ENCODE measurements at places on chromosomes 11 and 22.

GRCh38 chr11:81852896-81853295, 880.8 kb downstream of the FAM181B start:
- DNase-seq, result no peak

GRCh38 chr11:122780296-122780949, 57.9 kb upstream of the CRTAM start:
- DNase-seq, result no peak

DNA sequence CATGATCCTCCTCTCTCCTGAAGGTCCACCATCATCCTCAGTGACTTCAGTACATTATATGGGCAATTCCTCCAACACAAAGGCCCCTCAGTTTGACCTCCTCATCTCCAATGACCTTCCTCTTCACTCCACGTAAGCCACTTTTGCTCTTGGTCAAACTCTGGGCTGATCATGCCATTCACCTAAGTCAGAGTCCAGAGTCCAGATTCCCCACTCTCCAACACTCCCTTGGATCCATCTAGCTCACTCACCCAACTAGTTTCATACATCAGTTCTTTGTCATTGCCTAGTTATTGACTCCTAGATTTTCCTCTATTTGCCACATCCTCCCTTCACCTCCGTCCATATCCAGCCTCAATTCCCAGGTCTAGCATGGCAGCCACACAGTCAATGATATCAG, 30.5 kb upstream of the TTC12 start:
- no peak for DNase-seq

DNA sequence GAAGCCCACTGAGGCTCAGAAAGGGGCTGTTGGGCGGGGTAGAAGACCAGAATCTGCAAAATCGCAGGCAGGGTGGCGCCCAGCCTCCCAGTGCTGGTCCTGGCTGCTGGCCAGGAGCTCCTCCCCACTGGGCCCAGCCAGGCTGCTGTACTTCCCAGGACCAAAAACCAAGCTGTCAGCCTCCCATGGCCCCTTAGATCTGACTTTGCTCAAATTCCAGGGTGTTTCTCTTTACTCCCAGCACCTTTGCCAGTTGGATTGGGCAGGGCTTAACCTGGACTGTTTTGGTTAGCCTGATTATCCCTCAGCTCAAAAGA, 44.2 kb upstream of the WEE1 start:
- DNase-seq, result no peak

GRCh38 chr11:76335842-76336241, 45.1 kb downstream of the THAP12 start:
- DNase-seq, result no peak

GRCh38 chr22:29663180-29663821, 56.5 kb upstream of the CABP7 start:
- no peak for DNase-seq

- no peak for DNase-seq
These were observed 1.1 kb downstream of the OR52A5 start for GRCh38 chr11:5137014-5137413.

GRCh38 chr11:10004526-10005113, 289.4 kb downstream of the SBF2 start:
- no peak for DNase-seq

DNA sequence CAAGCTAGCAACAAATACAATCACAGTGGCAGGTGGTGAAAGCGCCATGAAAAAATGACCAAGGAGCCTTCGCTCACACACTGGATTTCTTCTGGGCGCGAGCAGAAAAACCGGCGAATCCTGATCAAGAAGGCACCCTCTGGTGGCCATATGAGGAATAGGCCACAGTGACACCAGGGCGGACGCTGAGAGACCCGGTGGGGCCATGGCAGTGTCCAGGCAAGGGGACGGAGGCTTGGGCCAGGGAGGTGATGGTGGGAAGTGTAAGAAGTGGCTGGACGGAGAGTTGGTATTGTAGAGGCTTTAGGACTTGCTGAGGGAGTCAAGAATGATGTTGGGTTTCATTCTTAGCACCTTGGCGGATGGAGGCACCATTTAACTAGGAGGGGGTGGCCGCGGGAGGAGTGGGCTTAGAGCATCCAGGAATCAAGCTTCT, 16.9 kb upstream of the RAC2 start:
- DNase-seq, result no peak

- DNase-seq, result no peak
These were observed 2339.7 kb upstream of the RAG2 start for GRCh38 chr11:38937709-38938108.

DNA sequence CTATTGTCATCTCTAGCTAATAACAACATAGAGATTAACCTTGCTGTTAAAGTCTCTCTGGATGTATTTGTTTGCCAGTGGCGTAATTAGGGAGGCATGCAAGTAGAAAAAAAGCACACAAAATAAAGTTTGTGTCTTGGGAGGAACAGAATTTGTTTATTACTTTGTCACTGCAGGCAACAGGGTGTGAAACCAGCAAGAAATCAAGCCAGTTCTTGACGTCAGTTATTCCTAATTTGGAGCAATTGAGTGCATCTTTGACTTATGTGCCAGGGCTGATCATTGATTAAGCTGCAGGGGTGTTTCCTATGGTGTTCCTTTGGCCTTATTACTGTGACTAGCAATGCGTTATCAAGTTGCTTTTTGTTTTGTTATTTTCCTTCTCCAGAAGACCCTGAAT, 751.0 kb downstream of the KCNA4 start:
- no peak for DNase-seq

DNA sequence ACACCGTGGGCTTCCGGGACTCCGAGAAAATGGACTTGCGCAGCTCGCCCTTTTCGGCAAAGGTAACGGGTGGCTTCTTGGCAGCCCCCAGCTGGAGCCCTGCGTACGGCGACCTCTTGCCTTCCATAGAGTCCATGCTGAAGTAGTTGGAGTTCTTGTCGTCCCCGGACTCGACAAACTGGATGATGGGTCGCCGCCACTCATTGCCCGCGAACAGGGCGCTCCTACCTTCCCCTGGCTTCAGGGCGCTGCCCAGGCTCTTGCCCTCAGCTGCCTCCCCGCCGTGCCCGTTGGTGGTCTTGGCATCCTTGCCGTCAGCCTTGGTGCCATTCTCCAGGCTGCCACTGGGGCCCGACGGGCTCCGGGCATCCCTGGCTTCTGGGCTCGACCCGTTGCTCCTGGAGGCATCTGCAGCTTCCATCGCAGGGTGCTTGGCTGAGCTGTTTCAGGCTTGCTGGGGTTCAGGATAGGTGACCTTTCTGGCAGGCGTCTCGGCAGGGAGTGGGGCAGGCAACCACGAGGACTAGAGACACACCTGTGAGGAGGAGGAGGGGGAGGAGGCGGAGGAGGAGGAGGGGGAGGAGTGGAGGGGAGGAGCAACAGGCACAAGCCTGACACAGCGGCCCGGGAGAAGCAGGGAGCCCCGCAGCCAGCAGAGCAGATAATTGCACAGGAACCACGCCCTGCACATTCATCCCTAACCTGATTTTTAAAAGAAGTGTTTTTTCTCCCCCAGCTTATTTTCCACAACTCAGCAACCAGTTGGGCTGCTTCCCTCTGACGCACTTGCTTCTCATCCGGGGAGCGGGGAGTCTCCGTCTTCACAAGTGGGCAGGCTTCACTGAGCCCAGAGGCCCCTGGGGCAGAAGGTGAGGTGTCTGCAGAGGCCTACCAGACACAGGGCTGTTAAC, at the start of gene TRIM29:
Gene TRIM29, minus strand, starts transcription at position 503 of the 911 bp plus-strand sequence. Its CDS starts 82 bp downstream, at position 421.
- DNase-seq, result no peak

GRCh38 chr22:44765571-44766285, 13.4 kb downstream of the ARHGAP8 start:
- no peak for DNase-seq

GRCh38 chr11:69230856-69231425, 63.0 kb upstream of the MYEOV start:
- DNase-seq, result no peak

DNA sequence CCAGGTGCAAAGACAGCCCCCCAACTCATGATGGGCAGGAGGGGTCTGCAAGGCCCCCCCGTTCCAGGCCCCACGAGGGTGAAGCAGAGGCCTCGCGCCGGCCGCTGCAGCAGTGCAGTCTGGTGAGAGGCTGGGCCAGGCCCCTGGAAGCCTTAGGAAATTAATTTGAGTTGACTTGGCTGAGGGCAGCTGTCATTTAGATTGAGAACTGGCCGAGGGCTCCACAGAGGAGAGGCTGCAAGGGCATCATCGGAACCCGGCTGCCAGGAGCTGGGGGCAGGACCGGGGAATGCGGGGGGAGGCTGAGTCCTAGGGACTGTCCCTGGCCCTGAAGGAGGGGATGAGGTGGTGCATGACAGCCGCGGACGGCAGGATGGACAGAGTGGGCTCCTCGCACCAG, 39.9 kb downstream of the MN1 start:
- no peak for DNase-seq

- no peak for DNase-seq
These were observed 7.6 kb upstream of the TMPRSS6 start for GRCh38 chr22:37117092-37117491.

- DNase-seq, result no peak
These were observed 2.7 kb downstream of the CRYBB3 start for GRCh38 chr22:25202290-25202921.

GRCh38 chr11:11667056-11667455, 45.3 kb upstream of the GALNT18 start:
- DNase-seq, result no peak

DNA sequence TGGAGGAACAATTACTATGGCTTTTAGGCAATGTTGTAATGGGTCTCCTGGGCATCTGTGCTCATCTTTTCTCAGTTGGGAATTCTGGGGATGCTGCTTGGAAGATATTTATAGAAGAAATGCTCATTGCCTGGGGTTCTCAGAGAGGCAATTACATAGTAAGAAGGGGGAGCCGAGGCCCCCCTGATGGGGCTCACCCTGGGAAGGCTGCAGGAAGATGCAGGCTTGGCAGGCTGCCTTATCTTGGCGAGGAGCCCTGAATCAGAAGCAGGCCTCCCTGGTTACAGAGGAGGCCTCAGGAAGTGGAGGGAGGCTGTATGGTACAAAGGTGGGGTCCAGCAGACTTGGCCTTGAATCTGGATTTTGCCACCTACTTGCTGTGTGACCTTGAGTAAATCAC, 60.6 kb upstream of the CRYBB3 start:
- DNase-seq, result no peak

DNA sequence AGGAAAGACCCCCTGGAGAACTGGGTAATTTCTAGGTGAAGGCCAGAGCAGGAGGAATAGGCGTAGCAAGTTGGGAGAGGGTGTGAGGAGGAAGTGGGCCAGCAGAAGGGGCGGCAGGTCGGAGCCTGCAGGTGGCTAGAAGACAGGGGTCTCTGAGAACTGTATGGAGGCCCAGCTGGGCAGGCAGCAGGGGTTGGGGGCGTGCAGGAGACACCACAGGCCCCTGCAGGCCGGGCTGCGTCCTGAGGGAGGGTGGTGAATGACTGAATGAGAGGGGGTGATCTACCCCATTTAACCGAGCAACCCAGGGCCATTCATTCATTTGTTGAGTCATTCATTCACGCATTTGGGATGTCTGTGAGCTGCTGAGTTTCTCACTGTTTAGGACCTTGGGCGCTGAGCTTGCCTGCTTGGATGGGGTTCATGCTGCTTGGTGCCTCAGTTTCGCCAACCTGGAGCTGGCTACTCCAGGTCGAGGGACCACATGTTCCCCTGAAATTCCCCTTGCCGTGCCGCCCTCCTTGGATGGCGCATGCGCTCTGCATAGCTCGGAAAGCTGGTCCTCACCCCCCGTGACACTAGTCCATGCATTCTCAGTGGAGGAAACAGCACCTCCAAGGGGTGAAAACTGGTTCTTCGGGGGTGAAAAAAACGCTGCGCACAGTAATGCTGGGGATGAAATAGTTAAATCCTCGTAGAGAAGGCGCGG, 15.6 kb downstream of the MPPED1 start:
- no peak for DNase-seq

DNA sequence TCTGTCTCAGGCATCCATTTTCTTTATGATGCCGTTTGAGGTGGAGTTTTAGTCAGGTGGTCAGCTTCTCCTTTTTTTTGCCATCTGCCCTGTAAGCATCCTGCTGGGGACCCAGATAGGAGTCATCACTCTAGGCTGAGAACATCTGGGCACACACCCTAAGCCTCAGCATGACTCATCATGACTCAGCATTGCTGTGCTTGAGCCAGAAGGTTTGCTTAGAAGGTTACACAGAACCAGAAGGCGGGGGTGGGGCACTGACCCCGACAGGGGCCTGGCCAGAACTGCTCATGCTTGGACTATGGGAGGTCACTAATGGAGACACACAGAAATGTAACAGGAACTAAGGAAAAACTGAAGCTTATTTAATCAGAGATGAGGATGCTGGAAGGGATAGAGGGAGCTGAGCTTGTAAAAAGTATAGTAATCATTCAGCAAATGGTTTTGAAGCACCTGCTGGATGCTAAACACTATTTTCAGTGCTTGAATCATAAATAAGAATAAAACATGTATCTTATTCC, 10.9 kb upstream of the HBE1 start:
- DNase-seq, result no peak

DNA sequence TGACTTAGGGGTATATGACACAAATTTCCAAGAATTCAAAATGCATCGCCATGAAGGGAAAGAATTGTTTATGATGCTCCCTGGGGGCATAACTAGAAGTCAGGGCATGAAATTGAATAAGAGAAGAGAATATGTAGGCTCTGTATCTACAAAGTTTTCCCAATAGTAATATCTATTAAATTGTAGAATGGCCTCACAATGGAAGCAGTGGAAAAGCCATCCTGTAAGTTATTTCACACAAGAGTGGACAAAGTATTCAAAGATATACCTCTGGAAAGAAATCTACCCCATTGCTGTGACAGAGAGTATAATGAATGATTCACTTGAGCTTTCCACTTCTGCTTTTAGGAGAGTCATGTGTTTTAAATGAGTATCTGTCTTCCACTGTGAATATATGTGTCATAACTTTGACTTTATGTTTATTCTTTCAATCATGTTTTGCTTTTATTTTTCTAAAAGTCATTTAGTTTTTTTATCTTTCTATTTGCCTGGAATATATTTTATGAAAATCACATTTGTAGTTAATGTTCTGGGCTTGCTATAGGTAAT, 65.7 kb upstream of the DDI1 start:
- no peak for DNase-seq

GRCh38 chr22:25172153-25172552, 27.5 kb upstream of the CRYBB3 start:
- DNase-seq, result no peak

GRCh38 chr11:77409046-77409445, 64.8 kb downstream of the PAK1 start:
- DNase-seq, result no peak

DNA sequence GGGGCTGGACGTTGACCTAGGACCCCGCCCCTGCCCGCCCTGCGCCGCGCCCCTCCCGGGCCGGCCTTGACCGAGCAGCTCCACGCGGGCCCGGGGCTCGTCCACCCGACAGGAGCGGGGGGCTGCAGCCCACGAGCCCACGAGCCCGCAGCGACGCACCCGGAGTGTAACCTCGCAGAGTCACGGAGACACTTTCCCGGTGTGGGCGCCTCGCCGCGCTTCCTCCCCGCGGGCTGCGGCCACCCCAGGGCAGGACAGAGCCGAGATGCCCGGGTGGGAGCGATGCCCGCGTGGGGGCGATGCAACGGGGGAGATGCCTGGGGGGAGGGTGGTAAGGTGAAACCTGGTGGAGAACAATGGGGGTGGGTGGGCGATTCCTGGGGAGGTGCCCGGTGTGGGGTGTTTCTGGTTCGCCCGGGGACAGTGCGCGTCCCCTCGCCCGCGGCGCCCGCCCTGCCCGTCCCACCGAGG, 4.9 kb upstream of the ZBED4 start:
- no peak for DNase-seq
